Fibroblast of mammary gland (primary cell): ENCODE measurements at places on chromosomes 13 and 19.

DNA sequence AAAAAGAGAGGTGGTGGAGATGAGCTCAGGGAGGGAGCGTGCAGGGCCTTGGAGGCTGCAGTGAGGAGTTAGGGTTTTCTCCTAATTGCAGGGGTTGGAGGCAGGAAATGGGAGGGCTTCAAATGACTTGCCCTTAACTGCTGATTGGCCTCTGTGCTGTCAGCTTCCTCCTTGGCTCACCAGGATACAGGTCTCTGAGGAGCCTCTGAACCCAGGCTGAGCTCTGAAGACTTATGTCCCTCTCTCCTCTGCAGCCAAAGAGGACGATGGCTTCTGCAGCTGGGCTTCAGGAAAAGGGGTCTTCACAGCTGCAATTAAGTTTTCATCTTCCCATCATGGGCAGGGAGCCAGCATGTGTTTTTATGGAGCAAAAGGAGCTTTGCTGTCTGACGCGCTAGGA, 6.7 kb upstream of the RANBP3 start:
- no peak for DNase-seq

DNA sequence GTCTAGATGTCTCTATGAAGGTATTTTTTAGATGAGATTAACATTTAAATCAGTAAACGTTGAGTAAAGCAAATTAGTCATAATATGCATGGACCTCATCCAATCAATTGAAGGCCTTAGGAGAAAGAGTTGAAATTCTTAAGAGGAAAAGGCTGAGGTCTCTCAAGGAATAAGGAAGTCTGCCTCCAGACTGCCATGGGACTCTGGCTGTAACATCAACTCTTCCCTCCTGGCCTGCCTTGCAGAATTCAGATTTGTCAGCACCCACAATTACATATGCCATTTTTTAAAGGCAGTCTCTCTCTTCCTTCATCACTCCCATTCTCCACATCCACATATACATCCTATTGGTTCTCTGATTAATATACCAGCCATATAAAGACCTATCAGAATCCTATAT, 28.8 kb upstream of the INTS6 start:
- no peak for DNase-seq

DNA sequence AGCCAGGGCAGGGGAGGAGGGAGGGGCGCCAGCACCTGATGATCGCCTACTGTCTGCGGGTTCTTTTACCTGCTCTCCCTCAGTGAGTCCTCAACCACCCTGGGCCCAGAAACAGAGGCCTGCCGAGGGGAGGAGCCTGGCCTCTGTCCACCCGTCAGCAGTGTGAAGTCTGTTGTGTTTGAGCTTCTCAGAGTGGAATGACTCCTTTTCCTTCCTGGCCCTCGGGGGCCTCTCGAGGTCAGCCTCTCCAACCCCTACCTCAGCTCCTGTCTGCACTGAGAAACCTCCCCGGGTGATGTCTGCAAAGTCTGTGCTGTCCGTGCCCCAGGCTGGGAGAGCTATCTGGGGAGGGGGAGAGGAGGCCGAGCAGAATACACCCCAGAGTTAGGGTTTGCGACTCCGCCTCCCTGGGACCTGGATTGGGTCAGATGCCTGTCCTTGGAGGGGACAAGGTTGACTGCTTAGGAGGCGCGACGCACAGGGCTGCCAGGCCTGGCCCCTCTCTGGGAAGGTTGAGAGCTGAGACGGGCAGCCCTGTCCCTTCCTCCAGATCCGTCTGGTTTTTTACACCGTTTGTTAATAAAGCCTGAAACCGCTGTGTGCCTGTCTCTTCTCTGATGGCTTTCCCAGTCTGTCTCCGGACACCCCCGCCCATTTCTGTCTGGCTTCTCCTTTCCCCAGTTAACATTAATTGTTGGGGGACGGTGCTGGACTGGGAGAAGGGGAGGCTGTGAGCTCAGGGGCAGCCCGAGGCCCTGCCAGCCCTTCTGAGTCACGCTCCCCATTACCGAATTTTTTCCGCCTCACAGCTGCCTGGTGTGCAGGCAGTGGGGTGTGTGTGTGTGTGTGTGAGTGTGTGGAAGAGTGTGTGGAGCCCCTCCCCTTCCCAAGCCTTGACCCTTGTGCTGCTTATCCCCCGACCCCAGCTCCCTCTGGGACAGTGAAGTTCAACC, 989 bp upstream of the SSC5D start:
- DNase-seq = peak; percentile 98

DNA sequence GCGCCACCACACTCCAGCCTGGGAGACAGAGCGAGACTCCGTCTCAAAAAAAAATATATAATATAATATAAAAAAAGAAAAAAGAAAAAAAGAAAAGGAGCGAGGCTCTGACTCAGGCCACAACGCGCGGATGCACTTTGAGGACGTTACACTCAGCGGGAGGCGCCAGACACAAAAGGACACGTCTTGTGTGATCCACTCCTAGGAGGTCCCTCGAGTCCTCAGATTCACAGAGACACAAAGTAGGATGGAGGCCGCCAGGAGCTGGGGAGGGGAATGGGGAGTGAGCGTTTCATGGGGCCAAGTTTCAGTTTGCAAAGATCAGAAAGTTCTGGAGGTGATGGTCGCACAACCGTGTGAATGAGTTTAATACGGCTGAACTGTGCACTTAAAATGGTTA, 8.5 kb upstream of the ABHD17A start:
- DNase-seq = no peak

DNA sequence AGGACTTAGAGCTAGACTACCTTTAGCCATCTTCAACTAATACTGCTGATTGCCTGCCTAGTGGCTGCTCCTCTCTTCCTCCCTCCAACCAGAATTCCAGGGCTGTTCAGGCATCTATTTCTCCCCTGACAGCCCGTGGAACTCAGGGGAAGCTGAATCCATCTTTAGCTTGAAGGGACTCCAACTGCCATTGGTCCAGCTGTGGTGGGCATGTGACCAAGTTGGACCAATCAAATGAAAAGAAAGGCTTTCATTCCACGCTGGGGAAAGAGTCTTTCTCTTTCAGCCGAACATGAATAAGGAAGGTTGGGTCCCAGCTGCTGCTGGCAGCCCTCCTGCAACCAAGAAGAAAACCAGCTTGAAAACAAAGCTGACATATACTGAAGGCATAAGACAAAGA, 168.5 kb upstream of the OBI1 start:
- no peak for DNase-seq

GRCh38 chr19:5612891-5613865, 9.4 kb downstream of the SAFB2 start:
- DNase-seq = no peak
